ENCODE measurements at places on chromosomes 2 and 18.
A peak's percentile ranks its signal among the peaks of the same experiment; 100 is the strongest.

- no peak for DNase-seq
These were observed 97.6 kb downstream of the EPB41L5 start for GRCh38 chr2:120110507-120110906.

DNA sequence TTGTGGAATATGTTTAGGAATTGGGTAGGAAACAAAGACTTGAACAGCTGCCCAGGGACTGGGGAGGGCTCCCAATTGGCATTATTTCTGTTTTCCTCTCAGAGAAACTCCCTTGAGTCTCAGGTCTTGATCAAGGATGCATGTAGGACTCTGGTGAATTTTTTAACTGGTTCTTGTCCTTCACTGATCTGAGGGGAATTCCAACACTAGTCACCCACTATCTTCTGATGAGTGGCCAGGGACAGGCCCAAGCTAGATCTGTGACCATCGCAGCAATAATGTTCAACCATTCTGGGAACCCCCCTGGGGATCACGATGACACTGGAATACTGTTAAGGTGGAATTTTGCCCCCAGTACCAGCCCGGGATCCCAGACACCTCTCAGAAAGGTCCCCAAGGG lies 132.0 kb downstream of the SH3BP4 start:
- no peak for DNase-seq

- no peak for DNase-seq
These were observed 863.7 kb upstream of the VRK2 start for GRCh38 chr2:57182916-57183315.

DNA sequence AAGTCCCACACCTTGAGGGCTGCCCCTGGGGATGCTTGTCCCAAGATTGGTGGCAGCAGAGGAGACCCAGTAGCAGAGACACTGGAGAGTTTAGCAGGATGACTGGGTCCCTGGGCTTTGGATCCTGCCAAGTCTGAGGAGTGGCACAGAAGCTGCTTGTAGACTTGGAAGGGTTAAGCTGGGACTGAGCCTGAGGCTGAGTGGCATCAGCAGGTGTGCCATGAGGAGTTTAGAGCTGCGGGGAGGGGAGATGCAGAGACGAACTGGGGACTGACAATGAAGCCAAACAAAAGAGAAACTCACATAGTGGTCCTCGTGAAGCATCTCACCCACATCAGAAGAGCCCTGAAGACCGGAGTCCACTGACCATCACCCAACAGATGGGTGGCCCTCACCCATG lies 329.7 kb upstream of the KLHL29 start:
- no peak for DNase-seq

DNA sequence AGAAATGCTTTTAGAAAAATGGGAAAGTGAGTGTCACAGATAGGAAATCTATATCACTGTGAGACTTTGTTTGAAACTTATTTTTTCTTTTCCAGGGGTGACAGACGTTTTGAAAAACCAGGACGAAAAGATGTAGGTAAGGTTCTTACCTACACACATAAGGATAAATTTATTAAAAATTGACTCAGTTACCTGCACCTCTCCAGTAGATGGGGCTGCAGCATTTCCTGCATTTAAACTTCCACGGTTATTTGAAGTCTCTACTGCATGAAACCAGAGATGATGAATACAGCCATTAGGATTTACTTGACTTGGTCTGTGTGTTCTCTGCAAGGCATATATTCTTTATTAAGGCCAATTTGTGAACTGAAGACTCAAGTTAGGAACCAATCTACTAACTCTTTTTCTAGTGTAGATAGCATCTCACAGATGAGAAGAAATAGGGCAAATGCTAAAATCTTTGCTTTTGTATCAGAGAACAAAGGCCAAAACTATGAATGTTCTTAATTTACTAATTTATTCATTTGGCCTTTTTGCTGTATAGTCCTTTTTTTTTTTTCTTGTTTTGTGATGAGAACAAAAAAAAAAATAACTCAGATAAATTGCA lies 15.0 kb downstream of the KCNJ13 start:
- DNase-seq = no peak

DNA sequence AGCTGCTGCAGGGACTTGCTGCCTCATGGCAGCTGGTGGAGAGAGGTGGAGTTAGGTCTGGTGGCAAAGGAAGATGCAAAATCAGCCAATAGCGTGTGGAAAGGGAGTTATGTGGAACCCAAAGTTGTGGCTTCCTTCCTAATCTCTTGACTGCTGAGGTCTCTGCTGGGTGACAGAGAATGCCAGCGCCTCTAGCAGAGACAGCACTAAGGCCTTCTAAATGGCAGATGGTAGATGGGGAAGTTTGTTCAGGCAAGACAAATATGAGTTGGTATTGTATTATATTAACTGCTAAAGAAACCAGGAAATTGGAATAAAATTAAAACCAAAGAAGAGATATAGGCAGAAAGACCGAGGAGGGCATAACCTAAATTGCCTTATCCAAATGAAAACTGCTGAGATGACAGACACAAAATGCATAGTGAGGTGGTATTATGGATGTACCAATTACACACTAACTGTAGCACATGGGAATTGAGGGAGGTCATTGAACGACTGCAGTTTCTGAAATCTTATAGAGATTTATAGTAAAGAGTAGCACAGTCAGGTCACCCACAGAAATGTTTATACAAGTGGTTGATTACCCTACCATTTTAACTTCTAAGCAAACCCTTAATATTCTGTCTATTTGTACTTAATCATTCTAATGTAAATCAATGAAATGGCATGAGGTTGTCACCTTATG lies 246.6 kb upstream of the SESTD1 start:
- no peak for DNase-seq

DNA sequence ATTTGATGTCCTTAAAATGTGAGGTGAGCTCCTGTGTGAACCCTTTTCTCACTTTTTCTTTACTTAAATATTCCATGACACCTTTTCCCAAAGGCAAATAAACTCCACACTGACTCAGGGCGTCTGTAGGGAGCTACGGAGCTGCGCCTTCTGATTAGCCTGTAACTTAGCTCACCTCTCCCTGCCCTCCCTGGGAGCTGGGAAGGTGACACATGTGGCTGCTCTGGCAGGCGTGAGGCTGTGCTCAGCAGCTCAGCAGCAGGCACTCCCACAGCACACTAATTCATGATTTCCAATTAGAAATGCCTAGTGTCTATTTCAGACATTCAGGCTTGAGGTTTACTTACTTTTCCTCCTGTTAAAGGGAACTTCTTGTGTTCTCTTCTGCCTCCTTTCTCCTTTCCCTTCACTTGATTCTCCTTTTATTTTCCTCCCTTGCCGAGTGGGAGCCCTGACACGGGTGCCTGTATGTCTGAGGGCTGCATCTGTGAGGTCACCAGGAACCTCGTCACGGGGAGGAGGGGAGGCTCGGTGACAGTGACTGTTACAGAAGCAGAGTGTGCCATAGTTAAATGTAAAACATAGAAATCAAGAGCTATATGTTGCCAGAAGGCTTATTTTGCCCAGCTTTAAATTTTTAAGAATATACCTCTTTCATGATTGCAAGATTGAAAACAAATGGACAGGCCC lies 437.1 kb downstream of the DCDC2C start:
- no peak for DNase-seq

DNA sequence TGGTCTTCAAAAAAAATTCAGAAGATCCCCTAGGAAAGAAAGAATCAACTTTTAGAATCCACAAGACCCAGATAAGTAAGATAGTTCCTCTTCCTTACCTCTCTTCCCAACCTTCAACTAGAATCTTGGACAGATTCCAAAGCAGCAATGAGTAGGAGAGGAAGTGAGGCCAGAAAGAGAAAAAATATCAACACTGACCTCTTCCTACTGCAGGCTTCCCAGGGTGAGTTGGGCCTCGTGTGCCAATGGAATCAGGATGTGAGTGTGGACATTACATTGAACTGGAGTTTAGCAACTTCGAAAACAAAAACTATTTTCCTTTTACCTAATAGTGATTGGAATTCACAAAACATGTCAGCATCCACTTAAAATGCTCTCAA lies 102.5 kb upstream of the PIEZO2 start:
- DNase-seq = peak; percentile 19

GRCh38 chr2:230459216-230459615 lies 43.2 kb downstream of the SP100 start:
- no peak for DNase-seq

GRCh38 chr2:1803217-1804110 lies 59.1 kb upstream of the PXDN start:
- DNase-seq = no peak

- no peak for DNase-seq
These were observed 43.6 kb downstream of the GRHL1 start for GRCh38 chr2:9995059-9995458.

DNA sequence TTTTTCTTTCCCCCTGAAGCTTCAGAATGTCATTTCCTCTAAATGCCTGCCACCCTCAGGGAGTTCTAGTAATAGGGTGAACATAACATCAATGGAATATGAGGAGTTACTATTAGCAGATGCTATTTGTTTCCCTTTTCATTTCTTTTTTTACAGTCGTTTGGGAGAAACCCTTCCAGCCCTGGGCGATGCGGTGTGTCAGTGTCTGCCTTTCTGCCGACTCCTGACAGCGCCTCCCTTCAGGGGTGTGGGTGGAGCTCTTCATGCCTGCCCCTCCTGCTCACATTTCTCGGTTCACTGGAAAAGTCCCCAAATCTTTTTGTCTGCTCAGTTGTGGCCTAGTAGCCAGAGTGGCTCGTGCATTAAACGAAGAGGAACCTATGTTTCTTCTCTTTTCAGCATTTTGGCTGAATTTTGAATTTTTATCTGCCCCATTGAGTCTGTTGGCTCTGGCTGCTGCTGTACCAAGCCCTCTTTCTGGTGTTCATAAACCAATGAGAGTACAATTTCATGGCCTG lies 72.3 kb downstream of the FMNL2 start:
- DNase-seq = peak; percentile 55

DNA sequence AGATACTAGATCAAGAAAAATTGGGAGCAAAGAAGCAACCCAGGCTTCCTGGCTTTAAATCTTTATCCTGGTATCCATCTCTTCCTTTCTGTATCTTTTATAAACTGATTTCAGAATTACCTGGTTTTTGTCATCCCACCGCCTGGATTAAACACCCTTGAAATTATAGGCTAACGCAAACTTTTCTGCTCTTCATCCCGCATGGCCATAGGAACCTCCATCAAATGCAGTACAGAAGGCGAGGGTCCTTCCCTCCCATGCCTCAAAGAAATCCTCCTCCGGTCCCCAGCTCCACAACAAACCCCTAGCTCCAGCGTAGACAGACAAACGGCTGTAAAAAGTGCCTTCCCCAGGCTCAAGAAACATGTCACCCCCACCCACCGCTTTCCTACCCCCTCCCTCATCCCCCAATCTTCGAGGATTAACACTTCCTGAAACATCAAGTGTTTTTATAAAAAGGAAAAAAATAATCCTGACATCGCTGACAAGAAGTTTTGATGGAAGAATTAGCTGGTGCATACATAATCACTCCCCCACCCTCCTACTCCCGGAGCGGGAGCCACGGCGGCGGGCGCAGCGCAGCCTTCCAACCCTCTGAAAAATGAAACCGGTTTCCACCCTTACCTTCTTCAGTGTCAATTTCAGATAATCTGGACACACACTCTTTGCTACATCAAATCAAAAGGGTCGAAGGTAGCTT lies 7.6 kb downstream of the DLX1 start:
- no peak for DNase-seq

DNA sequence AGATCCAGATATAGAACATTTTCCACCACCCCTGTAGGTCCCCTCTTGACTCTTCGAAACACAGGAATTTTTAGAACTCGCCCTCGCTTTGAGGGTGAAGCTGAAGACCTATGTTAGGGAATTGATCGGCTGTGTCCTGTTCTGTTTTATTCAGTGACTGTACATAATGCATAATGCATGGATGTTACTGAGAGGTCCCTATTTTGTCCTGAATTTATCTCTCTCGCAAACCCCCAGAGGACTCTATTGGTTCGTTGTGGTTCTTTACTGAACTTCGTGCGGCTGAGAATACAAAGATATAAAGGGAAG lies 431 bp upstream of the EIF5B start:
- DNase-seq = no peak

DNA sequence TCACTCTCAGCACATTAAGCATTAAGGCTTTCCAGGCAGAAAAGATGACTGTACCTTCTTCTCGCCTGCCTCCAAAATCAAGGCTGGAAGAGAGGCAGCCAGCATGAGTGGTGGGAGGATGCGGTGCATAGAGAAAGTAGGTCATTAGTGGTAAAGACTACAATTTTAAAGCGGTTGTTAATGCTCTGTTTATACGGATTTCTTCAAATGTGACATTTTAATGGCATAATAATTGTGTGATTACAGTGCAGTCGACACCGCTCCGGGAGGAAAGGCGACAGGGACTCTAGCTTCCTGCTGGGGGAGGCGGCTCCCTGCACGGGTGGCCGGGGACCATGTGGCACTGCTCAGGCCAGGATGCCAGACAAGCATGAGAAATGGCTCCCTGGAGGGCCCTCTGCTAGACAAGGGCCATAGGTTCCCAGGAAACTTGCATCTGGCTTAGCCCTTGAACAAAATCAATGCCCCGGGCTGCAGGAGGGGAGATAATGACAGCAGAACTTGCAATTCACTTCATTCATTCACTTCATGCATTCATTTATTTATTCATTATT lies 129.6 kb downstream of the GALNT14 start:
- DNase-seq = no peak

- no peak for DNase-seq
These were observed 141.9 kb upstream of the CTAGE1 start for GRCh38 chr18:22559414-22560274.

GRCh38 chr2:31896293-31896692 lies 114.5 kb downstream of the MEMO1 start:
- no peak for DNase-seq

DNA sequence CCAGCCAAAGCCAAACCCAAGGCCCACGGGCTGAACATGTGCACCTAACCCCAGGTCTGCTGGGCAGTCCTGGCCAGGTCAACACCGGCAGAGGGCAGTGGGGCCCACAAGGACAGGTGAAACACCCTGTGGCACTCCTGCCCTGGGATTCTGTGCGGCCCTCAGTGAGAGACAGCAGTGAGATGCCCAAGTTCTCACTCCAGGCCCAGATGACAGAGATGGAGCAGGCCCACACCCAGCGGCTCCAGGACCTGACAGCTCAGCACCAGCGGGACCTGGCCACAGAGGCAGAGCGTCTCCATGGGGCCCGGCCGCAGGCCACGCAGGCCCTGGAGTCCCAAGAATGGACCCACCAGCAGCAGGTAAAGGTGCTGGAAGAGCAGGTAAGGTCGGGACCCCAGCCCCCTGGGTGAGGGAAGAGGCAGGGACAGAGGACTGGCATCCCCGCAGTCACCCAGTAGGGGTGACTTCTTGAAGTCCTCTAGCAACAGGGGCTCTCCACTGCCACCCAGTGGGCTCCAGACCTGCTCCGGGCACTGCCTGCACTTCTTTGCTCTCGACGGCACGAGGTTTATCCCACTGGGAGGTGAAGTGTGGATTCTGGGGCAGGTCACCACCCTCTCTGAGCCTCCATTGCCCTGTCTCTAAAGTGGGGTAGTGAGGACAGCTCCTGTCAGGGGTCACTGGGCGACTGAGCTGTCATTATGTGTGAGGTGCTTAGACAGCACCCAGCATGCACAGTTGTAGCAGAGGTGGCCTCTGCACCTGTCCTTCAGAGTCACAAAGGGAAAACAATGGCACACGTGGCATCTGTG lies 8.8 kb upstream of the SNED1 start:
- peak; percentile 43 for DNase-seq

- DNase-seq = no peak
These were observed 451.6 kb upstream of the SALL3 start for GRCh38 chr18:78527984-78528383.

Measured in gastrocnemius medialis (tissue), 4 donors.